ENCODE measurements at places on chromosomes 4 and X. TPM values are rescaled to one million over a fixed set of nuclear protein-coding genes. Genes with fewer than 3 reads are reported as not detected.
A peak's percentile ranks its signal among the peaks of the same experiment; 100 is the strongest.

GRCh38 chr4:8727131-8727530, 134.6 kb downstream of the CPZ start:
- peak; percentile 43 for DNase-seq
- H3K27me3 ChIP-seq: no peaks in the 10 kb centered on the region
- no peaks in the 10 kb centered on the region for H3K36me3 ChIP-seq

GRCh38 chrX:153671589-153672530, 1.8 kb downstream of the PNCK start:
- no peaks in the 10 kb centered on the region for H3K36me3 ChIP-seq
- DNase-seq: peak; percentile 72
- H3K4me3 ChIP-seq: no peak overlapping the region
- H3K4me1 ChIP-seq: no peaks in the 10 kb centered on the region

GRCh38 chr4:168900080-168900479, 110.0 kb downstream of the CBR4 start:
- peaks cover 7% of the 10 kb centered on the region for H3K36me3 ChIP-seq
- H3K4me1 ChIP-seq: no peaks in the 10 kb centered on the region
- H3K4me3 ChIP-seq: no peak overlapping the region
- no peak overlapping the region for H3K27ac ChIP-seq

FGF2 gene
- polyA plus RNA-seq: 0.48 TPM

DNA sequence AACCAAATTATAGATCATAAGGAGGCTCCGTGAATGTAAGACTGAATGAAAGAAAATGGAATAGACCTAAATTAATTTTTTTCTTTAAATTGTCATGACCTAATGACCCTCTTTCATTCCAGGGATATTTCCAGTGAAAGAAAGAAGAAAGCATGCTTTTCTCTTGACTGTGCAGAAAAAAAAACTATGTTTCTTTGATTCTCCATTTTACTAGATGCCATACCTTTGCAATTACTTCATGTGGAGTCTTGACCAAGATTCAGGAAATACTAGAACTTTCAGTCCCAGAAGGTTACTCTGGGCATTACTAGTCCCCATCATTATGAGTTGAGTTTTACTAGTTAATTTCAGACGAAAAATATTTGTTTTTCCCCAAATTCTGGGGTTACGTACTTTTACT, 6.4 kb upstream of the COMMD8 start:
- no peak overlapping the region for H3K4me3 ChIP-seq
- no peak overlapping the region for H3K27ac ChIP-seq
- H3K36me3 ChIP-seq: no peaks in the 10 kb centered on the region

DNA sequence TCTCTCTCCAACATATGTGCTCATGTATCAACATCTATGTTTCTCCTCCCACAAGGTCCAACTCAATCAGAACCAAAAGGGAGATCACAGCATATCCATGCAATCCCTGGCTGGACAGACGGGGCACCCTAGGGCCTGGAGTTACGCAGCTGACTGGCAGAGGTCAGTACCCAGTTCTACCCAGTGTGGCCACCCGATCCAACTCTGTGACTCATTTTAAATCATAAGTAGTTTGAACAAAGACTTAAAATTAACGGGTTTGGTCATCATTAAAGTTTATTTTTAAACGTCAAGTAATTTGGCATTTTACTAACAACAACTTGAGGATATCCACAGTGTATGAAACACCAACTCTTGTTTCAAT, 59.5 kb downstream of the APBB2 start:
- no peak overlapping the region for H3K4me3 ChIP-seq
- DNase-seq: no peak

DNA sequence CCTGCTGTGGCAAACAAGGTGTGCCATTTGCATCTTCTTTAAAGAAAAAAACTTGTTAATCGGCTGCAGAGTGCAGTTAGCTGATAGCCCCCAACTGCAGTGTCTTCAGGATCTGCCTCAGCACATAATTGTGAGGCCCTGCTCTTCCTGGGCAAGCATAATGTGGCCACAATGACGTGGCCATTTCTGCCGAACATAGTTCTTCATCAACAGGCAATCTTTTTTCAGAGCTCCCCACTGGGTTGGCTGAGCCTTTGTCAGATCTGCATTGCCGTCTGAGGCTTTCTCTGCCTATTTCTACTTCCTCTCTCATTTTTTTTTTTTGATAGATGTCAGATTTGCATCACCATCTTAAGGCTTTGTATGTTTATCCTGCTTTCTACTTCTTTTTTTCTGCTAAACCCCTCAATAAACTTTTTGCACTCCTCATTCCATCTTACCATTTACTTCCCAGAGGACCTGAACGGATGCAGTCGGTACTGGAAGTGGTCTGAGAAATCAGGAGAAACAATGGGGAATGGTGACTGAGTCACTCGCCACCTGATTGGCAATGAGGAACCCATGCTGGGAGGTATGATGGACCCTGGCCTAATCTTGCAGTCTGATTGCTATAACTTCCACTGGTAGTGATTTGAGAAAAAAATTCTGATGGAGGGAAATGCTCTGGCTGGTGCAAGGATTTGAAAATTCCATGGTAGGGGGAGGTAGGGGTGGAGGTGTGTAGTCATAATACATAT, 21.2 kb upstream of the TAB3 start:
- H3K27me3 ChIP-seq: no peaks in the 10 kb centered on the region
- no peaks in the 10 kb centered on the region for H3K4me1 ChIP-seq
- no peaks in the 10 kb centered on the region for H3K36me3 ChIP-seq
- H3K4me3 ChIP-seq: no peak overlapping the region

DNA sequence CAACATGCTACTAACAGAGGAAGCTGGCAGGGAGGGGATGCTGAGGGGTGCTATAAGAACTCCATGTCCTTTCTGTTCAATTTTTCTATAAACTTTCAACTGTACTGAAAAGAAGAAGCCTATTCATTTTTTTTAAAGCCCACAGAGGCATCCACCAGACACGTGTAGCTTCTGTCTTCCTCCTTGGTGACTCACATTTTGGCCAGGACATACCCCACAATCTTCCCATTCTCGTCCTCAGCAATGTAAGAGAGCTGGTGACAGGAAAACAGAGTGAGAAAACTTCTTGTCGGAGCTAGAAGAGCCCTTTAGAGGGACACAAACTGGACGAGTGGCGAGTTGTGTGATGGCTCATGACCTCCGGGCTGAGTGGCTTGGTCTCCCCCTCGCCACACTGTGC, 1.1 kb downstream of the NAA10 start:
- peaks cover 21% of the 10 kb centered on the region for H3K4me1 ChIP-seq
- no peak for DNase-seq
- H3K4me3 ChIP-seq: peak overlapping the region; percentile 74
- H3K27me3 ChIP-seq: no peaks in the 10 kb centered on the region
- peak overlapping the region; percentile 78 for H3K27ac ChIP-seq

GRCh38 chrX:35499071-35499862, 298.9 kb upstream of the MAGEB16 start:
- no peak overlapping the region for H3K27ac ChIP-seq
- H3K27me3 ChIP-seq: no peaks in the 10 kb centered on the region
- no peak for DNase-seq
- no peak overlapping the region for H3K4me3 ChIP-seq
- H3K36me3 ChIP-seq: no peaks in the 10 kb centered on the region
- no peaks in the 10 kb centered on the region for H3K4me1 ChIP-seq

PDGFRA gene
- polyA plus RNA-seq: 11.1 TPM

GRCh38 chrX:118211891-118212816, 95.5 kb upstream of the KLHL13 start:
- no peak overlapping the region for H3K4me3 ChIP-seq
- peaks cover 12% of the 10 kb centered on the region for H3K4me1 ChIP-seq
- H3K36me3 ChIP-seq: no peaks in the 10 kb centered on the region
- no peaks in the 10 kb centered on the region for H3K27me3 ChIP-seq
- H3K27ac ChIP-seq: no peak overlapping the region
- DNase-seq: no peak

DNA sequence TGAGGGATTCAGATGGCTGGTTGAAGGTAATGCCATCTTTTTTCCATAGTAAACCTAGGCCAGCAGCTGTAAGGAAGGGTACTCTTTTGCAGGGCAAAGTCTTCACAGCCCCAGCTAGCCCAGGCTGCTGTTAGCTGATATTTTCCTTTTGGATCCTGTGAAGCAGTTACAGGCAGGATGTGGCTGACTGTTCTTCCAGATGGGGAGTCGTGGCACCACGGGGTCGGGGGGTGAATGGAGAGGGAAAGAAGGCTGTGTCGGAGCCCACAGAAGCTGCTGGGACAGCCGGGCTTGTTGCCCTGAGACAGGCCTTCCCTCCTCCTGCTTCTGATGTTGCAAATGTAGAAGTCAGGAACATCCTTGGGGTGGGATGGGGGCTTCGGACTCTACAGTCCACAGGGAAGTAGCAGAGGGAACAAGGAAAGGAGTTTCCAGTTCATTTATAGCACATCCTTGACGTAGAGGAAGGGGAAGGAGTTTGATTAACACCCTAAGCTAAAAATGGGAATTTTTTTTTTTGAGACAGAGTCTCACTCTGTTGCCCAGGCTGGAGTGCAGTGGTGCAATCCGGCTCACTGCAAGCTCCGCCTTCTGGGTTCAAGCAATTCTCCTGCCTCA, 64.6 kb upstream of the TMEM150C start:
- no peaks in the 10 kb centered on the region for H3K27me3 ChIP-seq
- peaks cover 7% of the 10 kb centered on the region for H3K4me1 ChIP-seq
- peak overlapping the region; percentile 26 for H3K27ac ChIP-seq
- DNase-seq: no peak

Data from spleen (tissue), 13 donors.